ENCODE measurements at places on chromosomes 16 and 17. TPM values are rescaled to one million over a fixed set of nuclear protein-coding genes. Genes with fewer than 3 reads are reported as not detected.

- DNase-seq, result no peak
Measured at GRCh38 chr17:14092808-14093207, 23.5 kb downstream of the COX10 start.

DNA sequence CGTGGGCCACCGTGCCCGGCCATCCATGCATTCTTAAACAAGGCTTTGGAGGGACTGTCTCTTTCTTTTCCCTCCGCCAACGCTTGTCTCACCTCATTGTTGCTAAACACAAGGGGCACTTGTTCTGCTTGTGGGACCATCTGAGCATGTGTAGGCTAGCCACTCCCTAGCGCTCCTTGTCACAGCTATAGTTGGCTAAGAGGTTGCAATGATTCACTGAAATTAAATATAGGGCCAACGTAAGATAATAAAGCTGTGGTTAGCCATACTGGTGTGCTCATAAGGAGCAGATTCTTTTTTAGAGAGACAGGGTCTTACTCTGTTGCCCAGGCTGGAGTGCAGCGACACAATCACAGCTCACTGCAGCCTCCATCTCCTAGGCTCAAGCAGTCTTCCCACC, 41.2 kb downstream of the KIAA0513 start:
- DNase-seq, result no peak

- no peak for DNase-seq
Measured at GRCh38 chr16:55641430-55642056, 14.2 kb upstream of the SLC6A2 start.

GINS2 gene
- 13.3 TPM for total RNA-seq

IRX3 gene
- 0.07 TPM for total RNA-seq

HOXB6 gene
- 0.11 TPM for total RNA-seq

DNA sequence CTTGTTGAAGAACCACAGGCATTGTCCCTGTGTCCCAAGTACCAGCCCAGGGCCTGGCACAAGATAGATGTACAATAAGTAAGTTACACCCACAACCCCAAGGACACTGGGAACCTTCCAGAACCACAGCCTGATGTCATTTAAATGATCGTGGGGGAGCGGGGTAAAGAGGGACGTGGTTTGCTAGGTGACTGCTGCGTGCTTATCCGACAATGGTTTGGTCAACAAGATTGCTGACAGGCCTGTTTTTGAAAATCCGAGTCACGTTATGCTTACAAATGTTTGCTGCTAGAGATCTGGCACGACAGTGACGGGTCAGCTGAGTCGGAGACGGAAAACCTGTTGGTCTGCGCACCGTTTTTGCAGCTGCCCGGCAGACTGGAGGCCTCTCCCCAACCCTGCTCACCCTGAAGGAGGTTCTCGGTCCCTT, 22.8 kb downstream of the COTL1 start:
- no peak for DNase-seq

GRCh38 chr17:29855686-29856085, 74.3 kb downstream of the SSH2 start:
- no peak for DNase-seq

DNA sequence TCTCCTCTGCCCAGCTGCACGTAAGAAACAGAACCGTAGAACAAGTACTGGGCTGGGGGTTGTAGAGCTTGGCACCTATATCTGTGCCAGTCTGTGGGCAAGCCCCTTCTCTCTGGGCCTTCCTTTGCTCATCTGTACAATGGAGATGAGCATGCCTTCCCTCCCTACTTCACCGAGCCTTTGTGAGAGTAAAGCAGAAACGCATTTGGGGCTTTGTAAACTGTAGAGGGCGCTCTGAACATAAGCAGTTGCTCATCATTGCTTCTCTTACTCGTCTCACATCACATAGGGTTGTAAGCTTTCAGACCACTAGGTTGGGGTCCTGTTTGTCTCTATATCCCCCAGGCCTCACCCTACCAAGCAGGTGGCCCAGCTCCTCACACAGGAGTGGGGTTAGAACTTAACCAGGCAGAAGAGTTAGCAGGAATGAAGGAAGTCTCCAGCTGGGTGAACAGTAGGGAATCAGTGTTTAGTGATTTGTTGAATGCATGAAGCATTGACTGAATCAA, 15.1 kb downstream of the SAMD14 start:
- DNase-seq, result peak; percentile 43

DNA sequence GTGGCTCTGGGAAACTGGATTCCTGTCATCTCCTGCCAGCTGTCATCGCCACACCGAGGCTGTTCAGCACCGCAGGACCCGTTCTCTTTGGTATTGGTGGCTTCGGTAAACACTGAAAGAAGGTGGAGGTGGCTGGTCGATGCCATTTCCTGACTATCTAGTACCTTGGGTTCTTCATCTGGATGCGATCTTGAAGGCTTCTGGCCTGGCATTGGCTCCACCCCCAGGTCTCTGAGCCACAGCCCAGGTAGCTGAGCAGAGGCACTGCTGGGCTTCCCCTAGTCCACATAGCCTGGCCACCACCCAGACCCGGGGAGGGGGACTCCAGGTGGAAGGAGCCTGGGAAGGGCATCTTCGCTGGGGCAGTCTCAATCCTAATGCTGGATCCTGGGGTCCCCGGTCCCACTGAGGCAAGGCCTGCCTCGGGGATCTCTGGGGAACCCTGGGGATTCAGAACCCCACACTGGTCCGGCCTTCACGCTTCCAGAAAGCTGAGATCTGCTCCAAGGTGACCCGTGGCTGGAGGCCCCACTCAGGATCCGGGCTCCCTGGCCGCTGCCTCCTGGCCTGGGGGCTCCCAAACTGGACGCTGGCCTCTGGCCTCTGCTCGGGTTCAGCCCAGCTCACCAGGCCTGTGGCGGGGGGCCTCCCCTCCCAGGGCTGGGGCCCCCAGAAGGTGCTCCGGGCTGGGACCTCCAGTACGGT, 1.8 kb downstream of the C16orf54 start:
- no peak for DNase-seq

- DNase-seq, result peak; percentile 17
Measured at GRCh38 chr17:42183741-42184711, 1.2 kb downstream of the HCRT start.

DNA sequence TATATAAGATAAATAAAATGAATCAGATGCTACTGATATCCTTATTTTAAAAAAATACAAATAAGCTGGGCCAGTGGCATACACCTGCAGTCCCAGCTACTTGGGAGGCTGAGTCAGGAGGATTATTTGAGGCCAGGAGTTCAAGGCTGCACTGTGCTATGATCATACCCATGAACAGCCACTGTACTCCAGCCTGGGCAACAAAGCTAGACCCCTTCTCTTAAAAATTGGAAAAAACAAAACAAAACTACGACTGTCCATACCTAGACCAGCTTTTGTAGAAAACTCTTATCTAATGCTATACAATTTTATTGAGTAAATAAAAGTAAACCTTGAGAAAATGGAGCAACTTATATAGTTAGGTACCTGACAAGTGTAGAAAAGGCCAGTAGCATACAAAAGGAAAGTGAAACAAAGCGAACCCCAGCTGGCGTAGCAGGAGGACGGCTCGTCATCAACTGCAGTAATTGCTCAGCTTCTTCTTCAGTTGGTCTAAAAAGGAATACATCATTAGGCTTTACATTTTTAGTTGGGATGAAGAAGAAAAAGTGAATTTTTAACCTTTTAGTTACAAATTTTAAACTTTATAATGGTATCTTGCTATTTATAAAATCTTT, 23.6 kb downstream of the INTS2 start:
- DNase-seq, result no peak

DNA sequence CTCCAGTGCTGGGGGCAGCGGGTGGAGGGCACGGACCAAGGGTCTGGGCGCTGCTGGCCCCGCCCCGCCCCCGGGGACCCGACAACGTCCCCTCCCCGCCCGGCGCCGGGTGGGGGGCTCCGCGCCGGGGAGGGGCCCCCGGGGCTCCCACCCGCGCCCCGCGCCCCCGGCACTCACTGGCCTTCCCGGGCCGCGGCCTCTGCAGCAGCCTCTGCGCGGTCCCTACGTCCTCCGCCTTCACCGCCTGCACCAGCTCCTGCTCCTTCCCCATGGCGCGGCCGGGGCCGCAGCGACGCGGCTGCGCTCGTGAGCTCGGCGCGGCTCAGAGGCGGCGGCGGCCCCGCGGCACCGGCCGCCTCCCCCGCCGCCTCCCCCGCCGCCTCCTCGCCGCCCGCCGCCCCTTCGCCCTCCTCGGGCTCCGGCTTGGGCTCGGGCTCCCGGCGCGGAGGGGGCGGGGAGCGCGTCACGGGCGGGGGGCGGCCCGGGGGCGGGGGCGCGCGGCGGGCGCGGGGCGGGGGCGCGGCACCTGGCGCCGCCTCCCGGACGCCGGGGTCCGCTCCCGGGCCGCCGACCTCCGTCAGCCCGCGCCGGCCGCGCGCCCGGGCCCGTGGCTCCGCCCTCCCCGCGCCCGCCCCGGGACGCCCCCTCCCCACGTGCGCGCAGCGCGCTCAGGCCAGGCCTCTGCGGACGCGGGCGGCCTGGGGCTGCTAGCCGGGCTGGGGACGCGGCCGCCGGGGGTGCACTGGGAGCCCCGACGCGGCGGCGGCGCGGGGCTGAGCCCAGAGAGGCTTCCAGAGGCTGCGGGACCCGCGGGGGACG, at the start of gene CASKIN1:
TSS of gene CASKIN1 (minus strand) at position 444 of the 819 bp plus-strand sequence. CDS start at position 271, 173 bp downstream.
- no peak for DNase-seq

Data from pulmonary artery endothelial cell (primary cell).